Activated CD8-positive, alpha-beta memory T cell treated with anti-CD3 and anti-CD28 coated beads for 1 hour (primary cell): ENCODE measurements at places on chromosomes 7 and 10.

DNA sequence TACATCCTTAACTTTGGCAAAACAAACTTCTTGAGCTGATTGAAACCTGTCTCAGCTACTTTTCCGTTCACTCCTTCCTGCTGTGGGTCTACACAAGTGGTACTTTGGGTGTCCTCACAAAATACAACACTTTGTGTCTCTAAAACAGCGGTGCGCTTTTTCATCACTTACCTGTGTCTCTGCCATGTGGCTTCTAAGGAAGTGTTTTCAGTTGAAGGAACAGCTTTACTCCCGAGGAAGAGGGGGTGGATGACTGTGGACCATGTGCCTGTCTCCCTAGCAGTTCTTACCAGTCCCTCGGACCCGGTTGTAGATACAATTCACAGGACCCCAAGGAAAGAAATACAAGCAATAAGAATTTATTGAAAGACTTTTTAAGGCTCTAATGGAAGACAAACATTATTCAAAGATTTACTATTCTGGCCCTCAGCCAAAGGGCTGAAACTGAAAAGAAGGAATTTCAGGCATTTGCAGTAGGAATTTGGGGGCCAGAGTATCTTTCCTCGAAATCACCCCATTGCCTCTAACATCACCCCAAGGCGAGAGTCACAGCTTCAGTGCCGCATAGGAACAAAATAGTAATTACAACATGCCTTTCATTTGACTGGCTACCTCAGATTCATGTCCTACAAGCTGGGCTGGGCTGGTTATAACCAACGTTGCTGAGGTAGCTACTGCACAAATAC is 246.3 kb downstream of the ACTR3B start:
- no peak for DNase-seq

GRCh38 chr7:21358648-21359047 is 69.2 kb upstream of the SP4 start:
- DNase-seq, result no peak

DNA sequence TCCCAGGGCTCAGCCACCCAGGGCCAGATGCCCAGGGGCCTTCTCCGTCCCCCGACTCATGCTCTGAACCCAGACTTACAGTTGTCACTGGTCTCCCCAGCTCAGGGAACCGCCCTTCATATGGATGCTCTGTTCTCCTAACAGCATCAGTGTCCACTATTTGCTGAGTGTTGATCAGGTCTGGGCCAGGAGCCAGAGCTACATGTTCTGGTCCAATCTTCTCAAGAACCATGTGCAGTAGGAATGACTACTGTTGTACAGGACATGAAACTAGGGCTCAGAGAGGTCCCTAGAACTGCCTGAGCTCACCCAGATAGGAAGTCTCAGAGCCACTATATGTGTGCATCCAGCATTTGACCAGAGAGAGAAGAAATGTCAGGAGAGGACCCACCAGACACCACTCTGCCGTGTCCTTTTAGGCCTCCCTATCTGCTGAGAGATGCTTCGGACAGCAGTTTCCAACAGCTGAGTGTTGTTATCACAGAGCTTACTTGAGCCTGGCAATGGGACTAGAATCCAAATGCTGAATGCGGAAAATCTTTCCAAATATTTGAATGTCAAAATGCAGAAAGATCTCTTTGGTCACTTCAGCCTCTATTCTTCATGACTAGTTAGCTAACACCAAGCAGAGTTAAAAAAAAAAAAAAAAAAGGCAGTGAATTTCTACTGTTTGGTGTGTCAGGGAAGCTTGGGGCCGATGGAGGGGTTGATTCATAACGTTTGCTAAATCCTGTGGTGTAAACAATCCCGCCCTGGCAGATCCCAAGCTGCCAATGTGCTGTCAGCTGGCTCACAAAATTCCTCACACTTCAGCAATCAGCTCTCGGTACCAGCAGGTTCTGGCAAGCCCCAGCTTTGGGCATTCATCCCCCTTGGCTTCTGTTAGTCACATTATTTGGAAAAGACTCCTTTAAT is 246.1 kb downstream of the TNS3 start:
- DNase-seq, result no peak

DNA sequence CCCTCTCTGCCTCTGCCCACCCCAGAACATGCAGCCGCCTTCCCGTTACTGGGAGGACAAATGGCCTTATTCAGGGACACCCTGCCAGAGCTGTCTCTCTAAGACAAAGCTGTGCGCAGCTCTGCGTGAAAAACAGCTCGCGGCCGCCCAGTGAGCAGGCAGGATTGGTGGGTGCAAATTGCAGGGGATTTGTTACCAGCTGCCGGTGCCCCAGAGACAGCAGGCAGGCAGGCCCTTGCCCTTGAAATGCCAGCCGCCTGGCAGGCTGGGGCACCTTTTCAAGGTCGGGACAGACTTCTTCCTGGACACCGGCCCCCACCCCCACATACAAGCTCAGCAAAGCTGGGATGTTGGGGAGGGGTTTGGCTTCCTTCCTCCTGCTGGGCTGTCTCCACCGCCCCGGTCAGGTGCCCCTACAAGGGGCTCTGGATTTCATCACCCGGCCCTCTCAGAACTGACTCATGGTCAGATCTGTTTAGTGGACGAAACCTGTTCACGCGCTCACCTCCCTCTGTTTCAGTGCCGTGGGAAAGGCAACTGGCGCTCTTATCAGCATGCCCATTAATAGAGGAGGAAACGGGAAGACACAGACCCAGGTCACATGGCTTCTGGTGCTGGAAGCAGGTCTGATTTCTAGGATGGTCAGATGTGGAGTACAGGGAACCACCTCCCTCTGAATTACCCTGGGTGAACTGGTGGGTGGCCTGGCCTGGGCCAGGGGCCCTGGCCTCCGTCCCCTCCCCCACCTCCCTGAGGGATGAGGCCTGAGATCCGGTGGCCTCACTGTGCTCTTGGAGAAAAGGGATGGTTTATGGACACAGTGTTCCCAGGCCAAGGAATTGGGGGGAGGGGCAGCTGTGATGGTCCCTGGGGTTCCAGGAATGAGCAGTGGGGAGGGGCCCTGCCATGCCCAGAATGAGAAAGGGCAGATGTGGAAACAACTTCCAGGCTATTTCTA is 123.9 kb upstream of the PPIF start:
- no peak for DNase-seq

DNA sequence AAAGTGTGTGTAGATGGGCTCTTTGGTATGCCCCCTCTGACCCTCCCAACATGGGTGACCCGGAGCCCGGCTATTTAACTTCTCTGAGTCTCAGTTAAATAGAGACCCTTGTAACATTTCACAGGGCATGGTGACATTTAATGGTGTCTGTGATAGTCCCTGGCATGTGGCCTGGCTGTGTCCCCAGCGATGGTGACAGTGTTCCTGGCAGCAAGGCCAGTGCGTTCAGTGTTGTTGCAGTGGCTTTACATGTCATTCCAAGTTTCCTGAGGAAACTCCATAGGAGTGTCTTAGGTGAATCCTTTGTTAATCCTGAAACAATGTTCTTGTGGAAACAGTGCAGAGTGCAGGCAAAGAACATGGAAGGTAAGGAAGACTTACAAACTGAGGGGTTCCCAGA is 137.0 kb downstream of the RAMP3 start:
- no peak for DNase-seq

DNA sequence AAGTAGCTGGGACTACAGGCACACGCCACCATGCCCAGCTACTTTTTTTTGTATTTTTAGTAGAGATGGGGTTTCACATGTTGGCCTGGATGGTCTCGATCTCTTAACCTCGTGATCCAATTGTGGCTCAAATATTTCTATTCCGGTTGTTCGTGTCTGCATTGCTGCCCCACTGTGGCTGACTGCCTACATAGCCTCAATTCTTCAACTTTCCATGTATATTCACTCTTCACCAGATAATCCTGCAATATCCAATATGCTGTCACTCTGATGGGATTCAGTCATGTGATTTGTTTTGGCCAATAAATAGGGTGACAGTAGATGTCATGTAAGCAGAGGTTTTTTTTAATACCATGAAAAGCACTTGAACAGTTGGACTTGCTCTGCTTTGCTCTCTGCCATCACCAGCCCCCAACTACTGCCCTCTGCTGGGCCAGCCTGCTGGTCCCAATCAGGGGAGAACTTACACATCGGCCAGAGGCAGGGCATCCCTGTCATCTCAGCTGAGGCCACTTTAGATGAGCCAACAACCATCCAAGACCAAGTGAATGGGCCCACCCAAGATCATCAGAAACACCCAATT is 56.7 kb downstream of the NSUN6 start:
- DNase-seq, result no peak

- DNase-seq, result no peak
These were observed 84.0 kb downstream of the ELAPOR2 start for GRCh38 chr7:86975449-86975848.

DNA sequence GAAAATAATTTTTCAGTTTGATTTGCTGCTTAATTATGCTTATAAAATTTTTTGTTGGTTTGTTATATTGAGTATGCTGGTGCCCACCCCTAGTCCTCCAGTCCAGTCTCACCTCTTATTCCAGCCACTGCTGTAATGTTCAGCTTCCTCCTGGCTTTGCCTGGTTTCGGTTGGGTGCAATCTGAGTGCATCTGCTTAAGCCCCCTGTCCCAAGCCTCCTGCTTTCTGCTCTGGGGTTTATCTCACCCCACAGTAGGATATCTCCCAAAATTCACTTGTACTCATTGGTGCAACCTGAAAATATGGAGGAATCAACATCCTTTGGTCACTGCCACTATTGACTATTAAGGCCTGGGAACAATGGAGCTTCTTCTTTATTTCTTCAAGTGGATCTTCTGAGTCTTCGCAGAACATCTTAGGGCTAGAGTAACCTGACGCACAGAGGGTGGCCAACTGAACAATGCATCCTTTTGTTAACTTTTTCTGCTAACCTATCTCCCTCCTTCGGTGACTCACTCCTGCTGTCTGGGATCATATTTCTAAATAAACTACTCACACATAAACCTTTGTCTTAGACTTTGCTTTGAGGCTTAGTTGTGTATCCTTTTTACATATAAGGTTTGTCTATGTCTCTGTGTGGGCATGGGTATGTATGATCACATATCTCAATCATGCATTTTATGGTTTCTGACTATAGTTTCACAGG is 19.1 kb upstream of the SOSTDC1 start:
- DNase-seq, result no peak

- no peak for DNase-seq
These were observed 26.5 kb upstream of the WNT16 start for GRCh38 chr7:121302214-121302745.

- no peak for DNase-seq
These were observed 82.7 kb upstream of the C1GALT1 start for GRCh38 chr7:7099584-7100014.

- DNase-seq, result no peak
These were observed 124.2 kb downstream of the ATE1 start for GRCh38 chr10:121803611-121804010.

GRCh38 chr10:127790066-127790624 is 53.2 kb downstream of the FOXI2 start:
- DNase-seq, result no peak

DNA sequence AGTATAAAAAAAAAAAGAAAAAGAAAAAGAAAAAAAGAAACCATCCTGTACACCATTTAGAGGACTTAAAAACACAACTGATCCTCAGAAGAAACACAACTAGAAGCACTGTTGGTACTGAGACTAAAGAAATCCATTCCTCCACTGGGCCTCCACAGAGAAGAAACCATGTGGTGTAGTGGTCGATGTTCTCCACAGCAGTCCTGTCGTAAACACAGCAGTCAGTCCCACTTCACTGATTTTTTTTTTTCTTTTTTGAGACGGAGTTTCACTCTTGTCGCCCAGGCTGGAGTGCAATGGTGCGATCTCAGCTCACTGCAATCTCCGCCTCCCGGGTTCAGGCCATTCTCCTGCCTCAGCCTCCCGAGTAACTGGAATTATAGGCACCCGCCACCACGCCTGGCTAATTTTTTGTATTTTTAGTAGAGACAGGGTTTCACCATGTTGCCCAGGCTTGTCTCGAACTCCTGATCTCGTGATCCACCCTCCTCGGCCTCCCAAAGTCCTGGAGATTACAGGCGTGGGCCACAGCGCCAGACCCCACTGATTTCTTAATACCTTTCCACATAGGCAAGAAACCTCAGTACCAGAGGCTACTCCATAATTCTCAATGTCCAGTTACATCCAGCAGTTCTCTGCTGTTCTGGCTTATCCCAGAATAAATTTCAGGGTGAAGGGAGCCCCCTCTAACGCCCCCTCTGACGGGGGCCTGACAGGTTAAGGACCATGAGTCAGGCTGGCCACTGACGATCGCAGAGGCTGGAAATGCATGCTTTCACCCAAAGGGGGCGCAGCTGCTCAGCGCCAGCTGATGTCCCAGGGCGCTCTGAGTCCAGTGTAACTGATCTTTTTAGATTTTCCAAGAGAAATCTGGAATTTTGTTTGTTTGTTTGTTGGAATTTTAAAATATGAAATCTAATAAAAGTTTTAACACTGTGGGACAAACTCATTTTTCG is 24.8 kb upstream of the FFAR4 start:
- no peak for DNase-seq

DNA sequence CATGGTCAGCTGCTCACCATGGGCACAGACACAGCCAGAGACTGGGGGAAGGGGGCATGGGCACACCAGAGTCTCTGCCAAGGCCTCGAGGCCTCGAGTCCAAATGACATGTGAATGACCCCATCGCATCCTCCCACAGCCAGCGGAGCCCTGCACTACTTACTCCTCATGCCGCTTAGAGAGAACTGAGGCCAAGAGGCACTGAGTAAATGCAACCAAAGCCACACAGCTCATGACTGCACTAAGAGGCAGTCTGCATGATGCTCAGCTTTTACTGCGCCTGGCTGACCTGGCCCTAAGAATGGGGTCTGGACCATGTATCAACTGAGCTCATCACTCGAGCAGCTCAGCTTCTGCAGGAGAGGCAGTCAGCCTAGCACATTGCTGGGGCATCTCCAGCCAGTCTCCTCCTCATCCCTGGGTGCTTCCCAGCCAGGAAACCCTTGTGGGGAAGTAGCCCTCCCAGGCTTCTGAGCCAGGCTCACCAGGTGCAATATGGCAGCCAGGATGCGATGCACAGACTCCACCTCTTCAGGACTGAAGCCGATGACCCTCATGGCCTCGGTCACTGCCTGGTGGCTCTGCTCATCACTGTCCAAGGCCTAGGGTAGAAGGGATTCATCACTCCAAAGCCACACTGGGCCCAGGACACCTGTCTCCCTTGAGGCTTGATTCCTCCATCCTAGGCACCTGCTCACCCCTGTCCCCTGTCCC is 7.5 kb downstream of the MYO1G start:
- no peak for DNase-seq

- no peak for DNase-seq
These were observed 15.6 kb downstream of the CUBN start for GRCh38 chr10:17113889-17114540.

DNA sequence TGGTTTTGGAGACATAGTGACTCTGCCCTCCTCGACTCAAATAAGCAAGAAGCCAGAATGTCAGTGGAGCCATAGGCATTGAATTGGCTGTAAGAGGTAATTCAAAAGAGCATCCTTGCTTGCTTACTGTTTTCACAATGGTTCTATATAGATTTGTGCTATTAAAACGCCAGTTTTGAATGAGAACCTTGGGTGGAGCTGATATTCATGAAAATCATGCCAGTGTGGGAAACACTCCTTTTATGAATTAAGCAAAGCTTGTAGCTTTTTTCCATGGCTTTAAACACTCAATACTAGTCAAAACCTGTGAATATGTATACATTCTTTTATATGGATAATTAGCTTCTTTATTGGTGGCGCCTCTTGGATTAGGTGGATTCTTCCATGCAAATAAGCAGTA is 252.5 kb downstream of the SLC25A13 start:
- DNase-seq, result no peak

GRCh38 chr10:122492999-122493481 is 31.7 kb downstream of the HTRA1 start:
- no peak for DNase-seq
